ENCODE measurements at places on chromosomes 3 and 15.

DNA sequence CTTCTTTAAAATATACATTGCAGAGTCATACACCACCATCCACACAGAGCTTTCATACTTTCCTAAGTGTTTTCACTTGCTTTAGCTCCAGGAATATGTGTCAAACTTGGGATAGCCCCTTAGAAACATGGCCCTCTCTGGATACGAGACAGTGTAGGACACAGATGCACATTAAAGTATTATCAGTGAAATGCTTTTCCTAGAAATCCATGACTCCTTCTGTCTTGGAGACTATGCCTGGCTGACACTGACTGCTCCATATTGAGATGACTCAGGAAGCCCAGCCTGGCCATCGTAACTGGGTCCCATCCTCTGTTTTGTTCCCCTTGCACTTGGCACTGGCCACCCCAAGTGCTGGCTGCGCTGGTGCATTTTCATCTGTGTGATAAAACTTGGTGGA is 204.8 kb downstream of the PDZRN3 start:
- DNase-seq, result no peak

- DNase-seq, result no peak
Observed at GRCh38 chr15:26098801-26099200, 235.7 kb upstream of the ATP10A start.

DNA sequence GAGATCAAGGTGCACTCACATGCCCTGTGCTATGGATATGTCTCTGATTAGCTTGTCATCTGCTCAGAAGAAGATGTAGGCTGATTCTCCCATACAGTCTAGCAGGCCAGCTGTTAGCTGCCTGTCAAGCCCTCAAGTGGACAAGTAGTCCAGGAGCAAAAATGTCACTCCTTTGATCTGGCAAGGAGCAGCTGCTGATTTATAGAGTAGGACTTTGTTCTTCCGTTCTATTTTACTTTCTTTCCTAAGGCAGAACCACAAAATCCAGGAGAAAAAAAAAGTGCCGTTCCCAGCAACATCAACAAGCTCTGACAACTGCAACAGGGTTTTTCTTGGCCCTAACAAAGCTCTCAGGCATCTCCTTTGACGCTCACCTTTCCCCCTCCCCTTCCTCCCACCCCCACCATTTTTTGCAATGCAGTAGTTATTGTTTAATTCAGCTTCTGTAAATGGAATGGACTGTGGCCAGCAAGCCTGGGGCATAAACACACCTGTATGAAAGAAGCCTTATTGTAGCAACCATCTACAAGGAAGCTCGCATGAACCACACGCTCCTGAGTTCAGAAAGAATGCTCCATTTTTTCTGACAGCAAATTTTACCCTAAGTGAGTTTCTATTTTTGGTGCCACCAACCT is 196.3 kb downstream of the MEIS2 start:
- no peak for DNase-seq

DNA sequence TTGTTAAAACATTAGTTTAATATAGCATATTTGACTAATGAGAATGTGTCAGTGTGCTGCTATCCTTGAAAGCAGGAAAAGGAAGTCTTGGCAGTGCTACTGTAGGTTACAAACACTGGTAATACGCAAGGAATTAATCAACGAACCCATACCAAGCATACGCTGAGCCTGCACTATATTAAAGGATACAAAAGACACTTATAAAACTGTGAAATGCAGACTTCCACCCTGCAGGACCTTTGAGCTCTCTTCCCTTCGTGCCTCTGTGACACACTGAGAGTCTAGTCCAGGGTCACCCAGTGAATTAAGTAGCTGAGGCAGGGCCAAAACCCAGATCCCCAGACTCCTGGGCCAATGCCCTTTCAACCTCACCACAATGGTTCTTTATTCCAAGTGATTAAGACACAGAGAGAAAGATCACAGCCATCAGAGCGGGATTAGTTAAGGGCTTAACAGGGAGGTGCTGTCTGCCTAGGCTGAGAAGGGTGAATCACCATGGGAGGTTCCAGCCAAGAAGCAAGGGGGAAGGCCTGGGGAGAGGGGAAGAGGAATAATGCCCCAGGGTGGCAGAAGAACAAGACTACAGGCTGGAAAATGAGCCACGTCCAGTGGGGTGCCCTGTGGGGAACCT is 6.8 kb downstream of the ANXA2 start:
- peak; percentile 90 for DNase-seq

- DNase-seq, result no peak
Observed at GRCh38 chr3:277873-278272, 81.3 kb downstream of the CHL1 start.

DNA sequence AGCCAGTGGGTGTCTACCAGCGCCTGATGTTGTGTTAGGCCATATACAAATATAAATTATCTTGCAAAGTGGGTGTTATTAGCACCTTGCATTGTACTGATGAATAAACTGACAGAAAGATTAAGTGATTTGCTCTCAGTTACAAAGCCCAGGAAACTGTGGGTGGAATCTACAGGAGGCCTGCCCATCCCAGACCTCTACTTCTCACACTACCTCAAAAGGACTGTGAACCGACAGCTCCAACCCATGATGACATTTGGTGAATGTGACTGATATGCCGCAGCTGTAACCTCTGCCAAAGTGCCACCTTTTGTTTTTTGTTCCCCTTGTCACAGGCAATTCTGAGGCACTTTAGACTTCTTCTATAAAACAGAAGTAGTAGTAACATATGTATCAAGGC is 43.7 kb upstream of the KCNMB2 start:
- DNase-seq, result no peak

DNA sequence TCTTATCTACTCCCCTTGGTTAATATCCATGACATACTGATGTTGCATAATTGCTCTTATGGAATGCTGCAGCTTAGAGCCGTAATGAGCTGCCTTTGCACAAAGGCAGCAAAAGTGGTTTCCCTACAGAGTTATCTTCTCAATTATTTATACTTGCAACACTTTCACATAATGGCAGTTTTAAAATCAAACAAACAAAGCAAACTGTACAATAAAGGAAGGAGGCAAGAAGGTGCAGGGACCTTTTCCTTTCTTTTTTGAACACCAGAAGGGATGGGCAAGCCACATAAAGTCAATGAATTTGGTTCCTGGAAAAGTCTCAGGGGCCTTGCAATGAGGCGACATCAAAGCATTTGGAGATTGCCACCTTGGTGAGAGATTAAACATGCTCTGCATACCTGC is 188.0 kb downstream of the MEIS2 start:
- DNase-seq, result no peak

- no peak for DNase-seq
Observed at GRCh38 chr15:91652610-91653207, 200.8 kb upstream of the SLCO3A1 start.

- peak; percentile 96 for DNase-seq
Observed at GRCh38 chr3:134794950-134795745, at the start of gene EPHB1. EPHB1 (plus strand) TSS chr3:134795260.

- DNase-seq, result no peak
Observed at GRCh38 chr15:71437919-71438318, 322.6 kb downstream of the THSD4 start.

- DNase-seq, result no peak
Observed at GRCh38 chr15:85744579-85744978, 50.1 kb downstream of the KLHL25 start.

DNA sequence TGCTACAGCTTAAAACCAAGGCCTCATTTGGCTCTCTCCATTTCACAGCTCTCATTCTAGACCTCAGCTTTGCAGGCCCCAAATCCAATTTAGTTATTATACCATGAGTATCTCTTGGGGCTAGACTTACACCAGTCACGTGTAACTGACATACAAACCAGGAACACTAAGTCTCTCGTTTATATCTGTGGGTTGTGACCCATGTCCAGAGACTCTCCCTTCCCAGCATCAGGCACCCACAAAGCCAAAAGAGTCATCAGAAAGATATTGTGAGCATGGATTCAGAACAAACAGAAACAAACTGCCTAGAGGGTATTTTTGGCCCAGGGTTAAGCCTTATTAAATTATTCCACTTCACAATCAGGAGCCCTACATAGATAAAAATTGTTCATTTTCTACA is 5.6 kb upstream of the CCDC13 start:
- DNase-seq, result no peak

DNA sequence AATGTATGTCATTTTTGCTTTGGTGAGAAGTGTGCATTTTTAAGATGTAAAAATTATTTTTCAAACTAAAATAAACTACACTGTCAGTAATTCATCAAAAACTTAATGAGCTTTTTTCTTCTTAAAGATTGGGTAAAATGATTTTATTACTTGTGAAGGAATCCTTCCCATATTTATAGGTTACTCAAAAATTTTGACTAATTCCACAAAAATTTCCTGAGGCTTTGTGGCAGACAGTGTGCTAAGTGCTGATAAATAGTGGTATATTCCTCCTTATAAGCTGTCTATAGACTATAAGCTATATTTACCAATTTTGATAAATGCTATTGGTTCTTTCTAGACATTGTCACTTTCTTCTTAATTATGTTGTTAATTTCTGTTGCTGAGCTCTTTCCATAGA is 284.5 kb upstream of the SEMA6D start:
- DNase-seq, result peak; percentile 80

Measured in fibroblast of upper back skin (primary cell).